GM23248 (cell line): ENCODE measurements at places on chromosomes 6 and 20. TPM values are rescaled to one million over a fixed set of nuclear protein-coding genes. Genes with fewer than 3 reads are reported as not detected.

The GSTA2 gene
- total RNA-seq = 0.11 TPM in 1 of 2 replicates, not detected in the other

The ZCCHC3 gene
- total RNA-seq = 13.8 and 14.8 TPM in 2 replicates

The SOBP gene
- 0.97 and 1.9 TPM in 2 replicates for total RNA-seq

The TCF15 gene
- not detected in 2 replicates for total RNA-seq

The DZANK1 gene
- total RNA-seq = 1.2 and 3.4 TPM in 2 replicates

The ULBP1 gene
- total RNA-seq = 5.8 and 6.1 TPM in 2 replicates

GRCh38 chr6:155341130-155341828 is 27.0 kb upstream of the TFB1M start:
- DNase-seq = peak; percentile 77

DNA sequence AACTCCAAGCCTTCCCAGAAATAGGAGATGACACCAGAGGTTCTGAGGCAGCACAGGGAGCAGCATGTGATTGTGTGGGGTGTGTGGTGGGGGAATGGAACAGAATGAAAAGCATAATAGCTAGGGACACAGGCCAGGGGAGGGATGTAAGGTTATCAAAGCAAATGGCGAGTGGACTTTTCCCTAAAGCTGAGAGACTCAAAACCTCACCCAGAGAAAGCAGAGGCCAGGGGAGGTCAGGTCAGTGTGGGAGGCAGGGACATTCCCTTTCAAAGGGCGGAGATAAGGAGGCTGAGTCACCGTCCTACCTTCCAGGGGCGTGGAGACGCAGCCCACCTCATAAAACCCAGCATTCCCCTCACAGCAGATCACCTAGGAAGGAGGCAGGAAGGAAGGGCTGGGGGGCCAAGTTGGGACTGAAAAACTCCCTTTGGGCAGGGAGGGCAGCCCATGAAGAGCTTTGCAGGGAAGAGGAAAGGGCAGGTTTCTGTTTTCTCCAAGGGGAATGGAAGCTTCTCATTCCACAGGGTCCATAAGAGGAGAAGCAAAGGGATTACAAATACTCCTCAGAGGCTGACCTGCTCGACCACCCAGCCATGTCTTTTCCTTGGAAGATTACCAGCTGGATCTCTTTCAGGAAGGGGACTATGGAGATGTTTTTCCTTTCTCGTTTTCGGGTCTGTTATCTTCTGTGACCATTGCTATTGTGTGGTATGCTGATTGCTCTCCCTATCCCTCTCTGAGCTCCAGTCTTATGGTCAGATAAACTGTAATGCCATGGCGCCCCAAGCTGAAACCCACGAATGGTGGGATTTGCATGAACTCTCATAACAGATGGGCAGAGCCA is 9.6 kb upstream of the LY6G5C start:
- no peak for DNase-seq

GRCh38 chr6:160421854-160422253 is 73.7 kb downstream of the SLC22A3 start:
- peak; percentile 40 for DNase-seq

GRCh38 chr6:128595544-128595943 is 75.1 kb upstream of the PTPRK start:
- no peak for DNase-seq

DNA sequence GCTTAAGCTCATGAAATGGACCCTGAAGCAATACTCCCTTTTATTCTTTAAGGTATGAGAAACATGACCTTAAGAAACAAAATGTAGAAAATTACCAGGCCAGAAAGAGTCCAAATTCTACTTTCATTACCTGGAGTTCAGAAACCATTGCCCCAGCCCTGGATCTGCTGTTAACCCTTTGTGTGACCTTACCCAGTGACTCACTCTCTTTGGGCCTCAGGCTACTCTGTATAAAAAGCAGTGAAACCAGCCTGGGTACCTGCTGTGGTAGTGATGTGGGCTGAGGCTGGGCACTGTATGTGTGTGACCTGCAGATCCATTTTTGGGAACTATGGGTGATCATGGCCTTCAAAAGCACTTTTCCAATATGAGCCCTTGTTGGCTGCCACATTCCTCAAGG is 47.2 kb downstream of the SLC9A8 start:
- no peak for DNase-seq
